GM23338 (cell line): ENCODE measurements at places on chromosomes 13 and 19.

GRCh38 chr19:47315125-47315821 is 5.6 kb downstream of the C5AR1 start:
- H3K4me1 ChIP-seq = no peaks in the 10 kb centered on the region
- peak; percentile 46 for DNase-seq
- H3K27ac ChIP-seq = no peak overlapping the region
- no peaks in the 10 kb centered on the region for H3K36me3 ChIP-seq
- H3K4me3 ChIP-seq = no peak overlapping the region

DNA sequence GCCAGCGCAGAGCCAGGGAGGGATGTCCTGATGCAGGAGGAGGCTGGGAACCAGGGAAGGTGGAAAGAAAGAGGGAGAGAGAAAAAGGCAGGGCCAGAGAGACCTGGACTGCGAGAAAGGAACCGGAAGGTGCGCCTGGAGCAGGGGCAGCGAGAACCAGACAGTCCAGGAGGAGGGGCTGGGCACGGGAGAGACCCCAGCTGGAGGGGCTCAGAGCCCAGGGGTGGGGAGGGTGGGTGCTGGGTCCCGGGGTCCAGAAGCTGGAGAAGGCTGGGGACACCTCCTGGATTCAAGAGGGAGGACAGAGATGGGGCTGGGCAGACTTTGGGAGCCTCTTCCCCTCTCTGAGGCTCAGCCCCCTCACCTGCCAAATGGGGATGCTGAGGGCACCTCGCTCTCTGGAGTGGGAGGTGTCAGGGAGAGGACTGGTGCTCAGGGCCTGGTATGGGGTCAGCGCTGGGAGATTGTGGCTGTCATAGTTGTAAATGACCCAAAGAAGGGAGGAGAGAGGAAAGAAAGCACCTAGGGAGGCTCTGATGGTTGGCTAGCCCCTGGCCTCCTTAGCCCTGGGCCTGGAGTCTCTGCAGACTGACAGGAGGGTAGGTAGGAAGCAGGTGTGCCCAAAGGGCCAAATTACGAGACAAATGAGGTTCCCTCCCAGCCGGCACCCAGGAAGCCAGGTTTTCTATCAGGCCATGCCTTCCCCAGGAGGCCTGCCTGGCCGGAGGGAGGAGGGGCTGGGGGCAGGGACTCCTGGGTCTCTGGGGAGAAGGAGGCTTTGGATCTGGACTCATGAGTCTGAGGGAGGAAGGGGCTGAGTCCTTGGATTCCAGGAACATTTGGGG is 1.3 kb upstream of the SPACA6 start:
- H3K27ac ChIP-seq = no peak overlapping the region
- peaks cover 22% of the 10 kb centered on the region for H3K4me1 ChIP-seq
- no peaks in the 10 kb centered on the region for H3K27me3 ChIP-seq
- H3K36me3 ChIP-seq = no peaks in the 10 kb centered on the region
- peak overlapping the region; percentile 76 for H3K4me3 ChIP-seq
- DNase-seq = peak; percentile 37

DNA sequence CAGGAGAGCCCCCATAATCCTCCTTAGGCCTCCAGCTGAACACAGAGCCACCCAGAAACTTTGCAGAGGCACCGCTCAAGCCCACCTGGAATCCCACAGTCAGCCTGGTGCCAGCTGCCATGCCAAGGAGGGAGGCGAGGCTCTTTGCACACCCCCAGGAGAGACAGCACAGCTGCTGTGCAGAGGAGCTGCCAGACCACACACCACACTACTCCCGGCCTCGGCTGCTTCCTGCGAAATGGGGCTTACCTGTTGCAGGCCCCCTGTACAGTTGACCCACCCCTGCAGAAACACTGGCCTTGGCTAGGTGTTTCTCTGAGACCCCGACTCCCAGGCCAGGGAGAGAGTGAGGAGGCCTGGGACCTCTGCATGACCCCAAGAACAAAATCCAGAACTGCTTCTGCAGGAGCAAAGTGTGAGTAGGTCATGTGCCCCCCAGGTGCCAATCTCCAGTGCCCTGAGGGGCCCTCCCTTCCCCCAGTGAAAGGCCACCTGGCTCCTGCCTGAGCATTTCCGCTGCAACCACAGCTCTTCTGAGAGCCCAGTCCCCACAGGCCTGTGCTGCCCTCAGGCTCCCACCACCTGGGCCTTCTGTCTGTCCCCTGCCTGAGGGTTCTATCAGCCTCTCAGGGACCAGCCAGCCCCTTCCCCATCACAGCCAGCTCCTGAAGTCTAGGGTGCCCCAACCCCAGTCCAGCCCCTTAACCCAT is 580.4 kb downstream of the UQCRFS1 start:
- no peak for DNase-seq
- no peaks in the 10 kb centered on the region for H3K27me3 ChIP-seq
- no peak overlapping the region for H3K27ac ChIP-seq
- H3K4me1 ChIP-seq = no peaks in the 10 kb centered on the region
- no peaks in the 10 kb centered on the region for H3K36me3 ChIP-seq

GRCh38 chr19:51166846-51167490 is 24.9 kb downstream of the SIGLEC7 start:
- H3K4me3 ChIP-seq = no peak overlapping the region
- no peak overlapping the region for H3K27ac ChIP-seq
- DNase-seq = no peak
- H3K4me1 ChIP-seq = no peaks in the 10 kb centered on the region
- no peaks in the 10 kb centered on the region for H3K36me3 ChIP-seq
- no peaks in the 10 kb centered on the region for H3K27me3 ChIP-seq

GRCh38 chr19:11581740-11582139 is 4.3 kb upstream of the ACP5 start:
- peaks cover 6% of the 10 kb centered on the region; the same call in 1 of the 2 replicates for H3K27me3 ChIP-seq
- DNase-seq = no peak
- no peak overlapping the region for H3K27ac ChIP-seq
- no peak overlapping the region for H3K4me3 ChIP-seq

DNA sequence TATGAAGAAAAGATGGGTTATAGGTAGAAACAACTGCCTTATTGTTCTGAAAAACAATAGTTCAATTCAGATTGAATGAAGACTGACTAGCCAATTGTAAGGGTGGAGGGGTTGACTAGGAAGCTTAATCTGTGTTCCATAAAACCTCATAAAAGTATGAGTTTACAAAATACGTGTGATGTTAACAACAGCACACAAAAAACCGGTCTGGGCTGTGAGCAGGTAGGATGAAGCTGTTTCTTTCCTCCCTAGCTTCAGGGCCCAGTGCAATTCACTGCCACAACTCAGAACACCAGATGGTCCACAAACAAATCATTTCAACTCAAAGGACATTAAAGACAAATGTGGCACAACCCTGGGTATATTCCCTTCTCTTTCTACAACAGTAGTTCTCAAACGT is 3.2 kb downstream of the OXGR1 start:
- no peak overlapping the region for H3K27ac ChIP-seq
- H3K4me1 ChIP-seq = peaks cover 9% of the 10 kb centered on the region
- H3K4me3 ChIP-seq = no peak overlapping the region
- peaks cover 41% of the 10 kb centered on the region for H3K27me3 ChIP-seq
- no peak for DNase-seq
- no peaks in the 10 kb centered on the region for H3K36me3 ChIP-seq

DNA sequence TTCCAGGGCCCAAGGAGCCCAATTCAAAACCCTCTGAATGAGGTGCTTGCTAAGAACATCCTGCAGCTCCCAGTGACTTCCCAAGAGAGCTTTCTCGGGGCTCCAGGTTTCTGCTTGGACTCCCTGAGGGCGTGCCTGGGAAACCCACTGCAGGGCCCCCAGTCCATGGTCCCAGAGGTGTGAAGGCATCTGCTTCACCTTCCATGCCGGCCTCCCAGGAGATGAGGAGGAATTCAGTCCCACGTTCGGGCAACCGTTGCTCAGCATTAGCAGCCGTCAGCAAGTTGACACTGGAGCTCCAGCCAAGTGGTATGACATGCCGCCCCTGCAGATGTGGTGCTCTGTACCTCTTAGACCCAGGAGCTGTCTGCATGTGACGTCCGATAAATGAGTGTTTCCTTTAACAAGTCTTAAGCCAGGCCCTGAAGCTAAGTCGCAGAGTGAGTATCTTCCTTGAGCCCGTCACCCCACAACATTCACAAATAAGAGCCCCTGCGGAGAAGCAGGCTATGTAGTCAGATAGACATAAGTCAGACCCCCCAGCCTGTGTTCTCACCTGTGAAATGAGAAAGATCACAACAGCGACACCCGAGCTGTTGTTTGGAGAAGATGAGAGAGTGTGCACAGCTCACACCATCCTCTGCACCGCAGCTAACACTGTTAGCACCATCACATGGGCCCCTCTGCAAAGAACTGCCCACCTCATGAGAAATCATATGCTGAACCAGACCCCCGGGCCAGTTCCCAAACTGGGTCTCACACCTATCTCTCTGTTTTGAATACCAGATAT is 150.3 kb downstream of the KATNAL1 start:
- H3K27ac ChIP-seq = no peak overlapping the region
- H3K36me3 ChIP-seq = no peaks in the 10 kb centered on the region
- DNase-seq = no peak
- H3K27me3 ChIP-seq = no peaks in the 10 kb centered on the region

GRCh38 chr13:49890376-49890775 is 45.8 kb downstream of the SPRYD7 start:
- H3K27me3 ChIP-seq = no peaks in the 10 kb centered on the region
- H3K27ac ChIP-seq = no peak overlapping the region

- peaks cover 41% of the 10 kb centered on the region for H3K4me1 ChIP-seq
- no peak overlapping the region for H3K4me3 ChIP-seq
- H3K27ac ChIP-seq = peak overlapping the region; percentile 74
- H3K36me3 ChIP-seq = no peaks in the 10 kb centered on the region
- no peaks in the 10 kb centered on the region for H3K27me3 ChIP-seq
- DNase-seq = no peak
Observed at GRCh38 chr19:39145180-39145953, 19.8 kb downstream of the PAK4 start.

GRCh38 chr13:45242070-45242469 is 41.2 kb upstream of the KCTD4 start:
- no peaks in the 10 kb centered on the region for H3K4me1 ChIP-seq
- H3K27me3 ChIP-seq = no peaks in the 10 kb centered on the region
- H3K36me3 ChIP-seq = no peaks in the 10 kb centered on the region
- no peak for DNase-seq
- no peak overlapping the region for H3K4me3 ChIP-seq

DNA sequence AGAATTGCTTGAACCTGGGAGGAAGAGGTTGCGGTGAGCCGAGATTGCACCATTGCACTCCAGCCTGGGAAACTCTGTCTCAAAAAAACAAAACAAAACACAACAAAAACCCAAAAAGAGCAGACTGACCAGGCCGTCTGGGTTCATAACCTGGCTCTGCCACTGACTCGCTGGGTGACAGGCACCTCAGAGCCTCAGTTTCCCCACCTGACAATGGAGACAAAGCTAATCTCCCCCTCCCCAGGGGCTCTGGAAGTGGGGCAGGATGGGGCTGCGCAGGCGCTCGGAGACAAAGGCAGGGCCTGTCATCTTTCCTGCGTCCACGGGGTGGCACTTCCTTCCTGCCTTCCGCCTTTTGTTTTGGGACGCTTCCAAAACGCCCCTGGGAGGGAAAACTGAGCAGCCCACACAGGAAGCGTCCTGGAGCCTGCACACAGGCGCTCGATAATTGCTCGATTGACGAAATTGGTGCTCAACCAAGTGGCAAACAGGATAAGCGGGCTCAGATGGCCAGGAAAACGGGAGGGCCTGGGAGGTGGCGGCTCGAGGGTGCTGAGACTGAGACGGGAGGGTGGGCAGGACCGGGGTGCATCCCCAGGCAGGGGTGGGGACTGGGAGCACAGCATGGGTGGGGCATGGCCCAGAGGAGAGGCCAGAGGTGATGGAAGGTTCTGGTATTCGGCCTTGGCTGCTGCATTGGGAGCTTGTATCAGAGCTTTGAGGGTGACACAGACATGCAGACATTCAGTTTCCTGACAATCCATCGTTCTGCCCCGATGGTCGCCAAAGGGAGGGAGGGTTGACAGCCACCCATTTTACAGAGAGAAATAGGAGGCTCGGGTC is 17.8 kb downstream of the SPC24 start:
- peak; percentile 93 for DNase-seq
- H3K27me3 ChIP-seq = no peaks in the 10 kb centered on the region
- H3K36me3 ChIP-seq = peaks cover 5% of the 10 kb centered on the region
- peaks cover 25% of the 10 kb centered on the region for H3K4me1 ChIP-seq
- H3K27ac ChIP-seq = no peak overlapping the region

- no peaks in the 10 kb centered on the region for H3K27me3 ChIP-seq
- no peaks in the 10 kb centered on the region for H3K36me3 ChIP-seq
- no peak for DNase-seq
- H3K4me1 ChIP-seq = peaks cover 11% of the 10 kb centered on the region; the same call in 1 of the 2 replicates
- no peak overlapping the region for H3K4me3 ChIP-seq
Observed at GRCh38 chr19:9862938-9863337, 27.8 kb downstream of the PIN1 start.

- no peak overlapping the region for H3K4me3 ChIP-seq
- DNase-seq = no peak
- H3K27ac ChIP-seq = no peak overlapping the region
- H3K27me3 ChIP-seq = no peaks in the 10 kb centered on the region
- H3K4me1 ChIP-seq = no peaks in the 10 kb centered on the region; the same call in 1 of the 2 replicates
Observed at GRCh38 chr19:45747513-45747912, 14.3 kb downstream of the MEIOSIN start.

GRCh38 chr19:13420780-13421179 is 85.5 kb downstream of the CACNA1A start:
- H3K27ac ChIP-seq = no peak overlapping the region
- no peak overlapping the region for H3K4me3 ChIP-seq
- H3K27me3 ChIP-seq = no peaks in the 10 kb centered on the region
- peak; percentile 71 for DNase-seq

- no peak for DNase-seq
- no peak within 1 kb of the TSS for H3K4me3 ChIP-seq
- H3K27me3 ChIP-seq = no peaks in the 10 kb centered on the region
- no peaks in the 10 kb centered on the region for H3K36me3 ChIP-seq
- H3K4me1 ChIP-seq = no peaks in the 10 kb centered on the region
Observed at GRCh38 chr19:22783651-22784410, at the start of gene ZNF99. Gene ZNF99 (minus strand): TSS chr19:22784151. CDS start chr19:22784016, 135 bp downstream.

DNA sequence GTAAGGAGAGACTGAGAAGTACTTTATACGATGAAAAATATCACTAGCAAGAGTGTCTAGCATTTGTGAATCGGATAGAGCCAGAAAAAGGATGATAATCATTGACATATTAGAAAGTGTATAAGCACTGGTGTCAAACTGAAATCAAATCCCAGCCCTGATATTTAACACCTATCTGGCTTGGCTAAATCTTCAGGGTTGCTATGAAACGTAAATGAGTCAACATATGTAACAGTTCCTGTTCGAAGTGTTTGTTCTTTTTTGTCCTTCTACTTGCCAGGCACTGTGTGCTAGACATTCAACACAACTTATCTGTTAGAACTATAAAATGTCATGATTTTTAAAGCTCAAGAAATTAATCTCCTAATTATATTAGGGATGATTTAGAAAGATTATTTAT is 40.8 kb downstream of the SERPINE3 start:
- H3K4me1 ChIP-seq = no peaks in the 10 kb centered on the region
- H3K27ac ChIP-seq = no peak overlapping the region
- H3K4me3 ChIP-seq = no peak overlapping the region
- no peak for DNase-seq
- peaks cover 30% of the 10 kb centered on the region for H3K36me3 ChIP-seq
